ENCODE measurements at places on chromosomes 3 and 15.

- DNase-seq = no peak
Observed at GRCh38 chr3:11465744-11466616, 177.7 kb downstream of the VGLL4 start.

- DNase-seq = no peak
Observed at GRCh38 chr3:194194051-194194756, 58.3 kb downstream of the HES1 start.

DNA sequence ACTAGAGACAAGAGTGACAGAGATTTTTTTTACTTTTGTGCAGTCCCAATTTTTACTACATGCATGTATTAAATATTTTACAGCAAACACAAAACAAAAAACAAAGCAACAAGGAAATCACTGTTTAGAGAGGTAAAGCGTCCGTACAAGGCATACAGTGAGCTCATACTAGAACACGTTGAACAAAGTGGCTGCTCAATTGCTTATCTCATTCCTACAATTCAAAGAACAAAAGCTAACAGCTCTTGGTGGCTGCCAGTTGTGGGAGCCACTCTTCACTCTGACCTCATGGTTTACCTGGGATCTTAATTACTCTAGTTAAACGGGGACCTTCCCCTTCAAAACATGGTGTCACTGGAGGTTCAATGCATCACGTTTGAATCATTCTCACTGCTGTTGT is 7.6 kb upstream of the ARHGEF26 start:
- DNase-seq = no peak

DNA sequence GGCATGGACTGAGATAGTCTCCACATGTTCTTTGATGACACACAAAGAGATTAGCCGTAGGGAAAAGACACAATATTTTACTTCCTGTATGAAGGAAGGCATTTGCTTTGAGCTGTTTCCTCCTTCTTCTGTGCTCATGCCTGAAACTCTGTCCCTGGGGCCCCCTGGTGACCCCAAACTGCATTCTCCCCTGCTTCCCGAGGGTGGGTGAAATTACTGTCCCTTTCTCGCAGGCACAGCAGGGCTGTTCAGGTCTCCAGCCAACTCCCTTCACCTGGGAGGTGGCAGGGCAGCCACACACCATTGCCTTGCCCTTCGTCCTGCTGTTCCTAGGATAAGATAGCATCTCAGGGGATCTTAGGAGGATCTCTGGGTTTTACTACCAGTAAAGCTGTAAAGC is 79.2 kb downstream of the GABRG3 start:
- DNase-seq = no peak

GRCh38 chr3:143445118-143445517 is 325.5 kb downstream of the CHST2 start:
- DNase-seq = no peak

All from activated CD4-positive, alpha-beta T cell treated with anti-CD3 and anti-CD28 coated beads for 4 hours (primary cell).